Panc1 (cell line): ENCODE measurements at places on chromosomes 3 and 15.

- DNase-seq = no peak
These were observed 458.9 kb downstream of the FHIT start for GRCh38 chr3:60792249-60792852.

- DNase-seq = no peak
These were observed 35.8 kb upstream of the BCL2L10 start for GRCh38 chr15:52148403-52148802.

- DNase-seq = no peak
These were observed 38.1 kb downstream of the SLC28A1 start for GRCh38 chr15:84922530-84922929.

DNA sequence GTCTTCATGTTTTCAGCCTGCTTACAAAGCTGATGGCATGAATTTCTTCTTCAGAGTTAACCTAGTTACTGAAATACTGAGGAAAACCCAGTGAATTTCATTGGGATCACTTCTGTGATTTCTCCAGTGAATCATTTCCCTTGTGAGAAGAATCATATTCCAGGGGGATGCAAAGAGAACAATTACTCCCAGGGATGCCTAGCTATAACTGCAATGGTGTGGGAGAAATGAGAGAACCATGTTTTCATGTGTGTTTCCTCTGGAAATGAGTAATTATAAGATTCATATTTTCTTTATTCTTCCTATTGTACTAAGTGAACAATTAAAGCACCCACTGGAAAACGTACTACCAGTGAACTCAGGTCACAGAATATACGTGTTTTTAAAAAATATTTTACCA, 485.4 kb downstream of the GRM7 start:
- DNase-seq = no peak

- DNase-seq = no peak
These were observed 188.5 kb upstream of the KBTBD8 start for GRCh38 chr3:66809595-66809958.

GRCh38 chr3:127037971-127038446, 55.1 kb downstream of the PLXNA1 start:
- no peak for DNase-seq

GRCh38 chr3:123336441-123336851, 112.4 kb downstream of the ADCY5 start:
- DNase-seq = no peak

GRCh38 chr3:121574449-121574848, 6.7 kb downstream of the ARGFX start:
- no peak for DNase-seq

DNA sequence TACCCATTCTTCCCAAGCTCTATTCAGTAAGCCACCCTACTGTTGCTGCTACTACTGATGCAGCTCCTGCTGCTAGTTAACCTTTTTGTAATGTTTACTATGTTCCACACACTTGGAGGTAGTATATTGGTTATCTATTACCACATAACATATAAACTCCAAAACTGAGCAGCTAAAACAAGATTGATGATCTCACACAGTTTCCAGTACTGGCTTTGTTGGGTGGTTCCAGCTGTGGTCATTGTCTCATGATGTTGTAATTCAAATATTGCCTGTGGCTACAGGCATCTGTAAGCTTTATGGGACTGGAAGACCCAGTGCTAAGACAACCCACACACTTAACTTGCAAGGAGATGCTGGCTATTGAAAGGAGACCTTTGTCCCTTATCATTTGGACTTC, 556.2 kb upstream of the SUCLG2 start:
- no peak for DNase-seq

DNA sequence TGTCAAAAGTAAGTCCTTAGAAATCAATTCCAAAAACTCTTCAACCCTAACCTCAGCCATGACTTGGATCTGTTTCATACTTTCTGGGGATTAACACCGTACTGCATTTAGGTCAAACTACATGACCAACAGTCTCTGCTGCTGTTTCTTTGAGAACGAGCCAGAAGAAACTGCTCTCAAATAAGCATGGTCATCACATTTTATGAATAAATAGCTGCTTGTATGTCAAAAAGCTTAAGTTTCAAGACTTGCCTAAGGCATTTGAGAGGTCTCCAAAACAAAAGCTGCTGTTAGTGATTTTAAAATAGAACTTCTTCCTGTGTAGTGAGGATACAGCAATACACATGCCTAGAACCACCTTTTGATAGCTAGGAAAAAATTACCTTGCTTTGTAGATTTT, 166.3 kb upstream of the CHRM5 start:
- no peak for DNase-seq
